ENCODE measurements at places on chromosomes 6 and 20.
A peak's percentile ranks its signal among the peaks of the same experiment; 100 is the strongest.

- peak; percentile 37 for DNase-seq
Observed at GRCh38 chr20:11229772-11230171, 556.0 kb upstream of the JAG1 start.

DNA sequence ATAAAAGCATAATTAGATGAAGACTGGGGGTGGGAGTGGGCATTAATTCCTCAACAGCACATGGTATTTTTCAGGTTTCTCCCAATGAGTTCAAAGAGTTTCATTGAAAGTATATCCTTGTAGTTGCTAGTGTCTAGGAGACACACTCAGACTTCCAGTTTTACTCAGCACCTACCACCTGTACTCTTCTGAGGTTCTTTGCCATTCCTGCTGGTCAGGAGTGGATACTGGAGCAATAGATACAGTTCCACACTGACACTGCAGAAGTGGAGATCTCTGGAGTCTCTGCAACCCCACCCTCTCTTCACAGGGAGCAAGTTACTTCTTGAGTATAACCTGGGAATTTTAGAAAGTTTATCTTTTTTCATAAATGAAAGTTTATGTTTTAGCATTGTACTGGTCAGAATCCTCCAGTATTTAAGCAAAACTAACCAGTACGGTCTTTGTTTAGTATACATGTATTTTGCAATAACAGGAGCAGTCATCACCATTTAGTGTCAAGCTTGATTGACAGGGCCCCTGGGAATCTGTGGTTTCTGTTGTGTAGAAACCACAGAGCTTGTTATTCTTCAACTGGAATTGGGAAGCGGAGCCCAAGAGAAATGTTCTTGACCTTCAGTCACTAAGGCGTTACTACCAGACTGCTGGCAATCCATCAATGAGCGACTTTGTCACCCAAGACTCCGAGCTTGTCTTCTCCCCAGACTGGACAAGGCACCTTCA is 148.1 kb downstream of the ZDHHC14 start:
- DNase-seq, result no peak

DNA sequence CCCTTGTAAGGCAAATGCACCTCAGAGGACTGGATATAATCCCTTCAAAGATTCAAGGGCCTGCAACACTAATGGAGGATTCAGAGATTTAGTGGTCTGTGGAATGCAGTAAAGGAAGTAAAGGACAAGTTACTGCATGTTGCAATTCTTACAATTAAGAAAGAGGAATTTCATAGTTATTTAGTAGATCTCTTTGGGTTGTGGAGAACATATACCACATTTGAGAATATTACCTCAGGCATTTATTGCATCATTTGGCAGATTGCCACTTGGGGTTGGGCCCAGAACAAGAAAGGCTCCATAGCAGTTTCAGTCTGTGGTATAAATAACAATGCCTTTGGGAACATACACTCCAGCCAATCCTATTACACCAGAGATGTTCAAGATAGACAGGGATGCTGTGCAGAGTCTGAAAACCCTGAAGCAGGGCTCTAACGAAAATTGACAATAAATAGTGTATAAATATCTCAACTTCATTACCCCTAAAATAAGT is 20.9 kb upstream of the EPM2A start:
- DNase-seq, result no peak

GRCh38 chr6:117326396-117326795 is 61.0 kb downstream of the VGLL2 start:
- DNase-seq, result no peak

DNA sequence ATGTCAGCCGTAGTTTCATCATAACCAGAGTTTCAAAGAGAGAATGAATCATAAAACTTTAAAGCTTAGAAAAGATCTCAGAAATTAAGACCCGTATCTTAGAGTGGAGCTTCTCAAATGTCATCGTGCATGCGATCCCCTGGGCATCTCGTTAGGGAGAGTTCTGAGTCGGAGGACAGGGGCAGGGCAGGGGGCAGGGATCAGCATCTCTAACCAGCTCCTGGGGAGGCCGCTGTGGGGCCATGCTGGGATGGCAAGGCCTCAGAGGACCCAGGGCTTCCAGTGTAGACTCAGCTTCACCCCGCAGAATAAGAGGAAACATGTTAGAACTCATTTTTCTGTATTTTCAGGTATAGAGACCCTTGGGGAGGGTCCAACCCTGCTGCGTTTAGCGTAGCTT is 72.0 kb upstream of the AFDN start:
- DNase-seq, result no peak

DNA sequence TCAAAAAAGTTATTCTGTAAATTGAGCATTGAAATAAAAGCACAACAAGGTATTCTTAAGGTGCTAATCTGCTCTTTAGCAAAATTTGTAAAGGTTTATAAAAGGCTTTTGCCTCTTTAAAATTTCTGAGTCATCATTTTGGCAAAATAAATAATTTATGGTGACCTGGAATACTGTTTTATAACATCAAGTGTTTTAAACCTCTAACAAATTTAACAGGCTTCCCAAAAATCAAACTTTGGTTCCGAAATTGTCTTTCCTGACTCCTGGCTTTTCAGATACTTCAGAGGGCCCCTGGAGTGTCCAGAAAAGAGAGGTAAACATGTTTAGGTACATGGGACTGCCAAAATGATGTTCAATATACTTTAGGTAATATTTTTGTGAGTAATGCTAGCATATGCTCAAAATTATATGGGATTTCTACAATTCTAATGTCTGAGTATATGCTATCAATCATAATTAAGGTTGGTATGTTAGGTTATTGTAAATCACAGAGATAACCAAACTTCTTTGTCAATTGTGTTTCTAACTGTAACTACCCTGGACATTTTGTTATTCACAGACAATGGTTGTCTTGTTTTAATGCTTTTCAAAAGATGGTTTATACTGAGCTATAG is 160.3 kb upstream of the OLIG3 start:
- DNase-seq, result no peak

GRCh38 chr6:53629120-53629477 is 36.5 kb downstream of the KLHL31 start:
- DNase-seq, result no peak

GRCh38 chr6:169398342-169399105 is 144.9 kb upstream of the THBS2 start:
- no peak for DNase-seq

- DNase-seq, result no peak
Observed at GRCh38 chr6:135568379-135568778, 70.8 kb upstream of the AHI1 start.

GRCh38 chr6:4287811-4288244 is 152.5 kb upstream of the ECI2 start:
- DNase-seq, result no peak

DNA sequence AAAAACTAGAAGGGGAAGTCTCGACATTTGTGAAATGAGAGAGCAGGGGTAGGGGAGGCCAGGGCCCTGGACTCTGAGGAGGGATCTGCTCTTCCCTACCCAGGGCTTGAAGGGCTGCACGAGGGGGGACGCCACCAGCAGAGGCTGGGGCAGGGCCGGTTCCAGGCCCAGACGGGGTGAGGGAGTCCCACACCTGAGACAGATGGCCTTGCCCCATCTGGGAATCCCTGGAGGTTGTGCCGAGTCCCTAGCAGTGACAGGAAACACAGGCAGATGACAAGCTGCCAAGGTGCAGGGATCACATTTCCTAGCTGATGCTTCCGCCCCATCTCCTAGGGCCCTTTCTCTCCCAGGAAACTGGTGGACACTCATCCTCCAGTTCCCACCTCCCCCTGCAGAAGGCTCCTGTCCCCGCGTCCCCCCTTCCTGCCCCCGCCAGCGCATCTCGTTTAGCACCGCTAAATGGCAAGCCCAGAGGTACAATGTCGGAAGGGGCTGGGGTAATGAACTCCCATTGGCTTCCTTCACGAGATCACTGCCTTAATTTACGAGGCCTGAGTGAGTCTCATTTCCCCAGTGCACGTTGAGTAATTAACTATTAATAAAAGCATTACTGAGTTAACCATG is 35.2 kb upstream of the CDH22 start:
- no peak for DNase-seq

DNA sequence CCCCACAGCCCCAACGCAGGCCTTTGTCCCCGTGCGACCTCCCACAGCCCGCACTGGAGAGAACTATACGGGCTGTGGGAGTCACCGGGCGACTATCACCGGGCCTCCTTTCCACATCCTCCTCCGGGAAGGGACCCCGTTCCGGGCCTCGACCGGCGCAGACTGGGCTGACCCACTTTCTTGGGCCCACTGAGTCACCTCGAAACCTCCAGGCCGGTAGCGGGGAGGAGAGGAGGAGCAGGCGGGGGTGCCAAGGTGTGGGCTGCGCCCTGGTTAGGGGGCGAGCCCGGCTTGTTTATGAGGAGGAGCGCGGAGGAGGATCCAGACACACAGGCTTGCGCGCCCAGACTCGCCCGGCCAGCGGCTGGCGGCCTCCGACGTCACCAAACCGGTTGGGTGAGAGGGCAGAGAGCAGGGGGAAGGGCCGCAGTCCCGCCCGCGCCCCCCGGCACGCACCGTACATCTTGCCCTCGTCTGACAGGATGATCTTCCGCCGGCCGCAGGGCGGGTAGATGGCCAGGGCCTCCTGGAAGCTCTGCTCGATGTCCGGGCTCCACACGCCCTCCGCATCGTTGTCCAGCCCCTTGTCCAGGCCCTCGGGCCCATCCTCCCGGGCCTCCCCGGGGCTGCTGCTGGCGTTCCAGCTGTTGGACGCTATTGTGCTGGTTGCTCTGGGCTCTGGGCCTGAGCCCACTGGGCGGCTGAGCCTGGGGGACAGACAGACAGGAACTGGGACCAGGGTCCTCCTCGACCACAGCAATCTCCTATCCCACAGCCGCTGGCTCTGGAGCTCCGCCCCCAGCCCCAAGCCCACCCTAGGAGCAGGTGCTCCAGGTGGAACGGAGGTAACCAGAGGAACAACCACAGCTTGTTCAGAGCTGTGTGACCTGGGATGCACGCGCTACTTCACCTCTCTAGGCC is 10.6 kb downstream of the TEAD3 start:
- no peak for DNase-seq

- DNase-seq, result no peak
Observed at GRCh38 chr6:146041282-146041681, 12.4 kb downstream of the GRM1 start.

DNA sequence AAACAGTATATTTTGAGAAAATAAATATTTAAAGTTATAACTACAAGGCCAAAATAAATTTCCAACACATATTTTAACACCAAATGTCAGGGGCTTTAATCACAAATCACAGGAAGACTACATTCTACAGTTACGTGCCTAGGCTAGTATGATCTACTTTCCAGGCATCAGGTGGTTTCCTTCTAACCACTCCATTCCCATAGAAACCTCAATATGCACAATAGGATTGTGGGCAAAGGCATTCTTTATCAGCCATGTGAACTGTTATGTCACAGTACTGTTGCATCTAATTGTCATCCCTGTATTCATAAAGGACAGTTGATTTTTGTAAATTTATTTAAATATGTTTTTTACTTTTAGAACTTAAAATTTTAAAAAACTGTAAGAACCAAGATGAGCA is 32.4 kb downstream of the ATG5 start:
- no peak for DNase-seq

DNA sequence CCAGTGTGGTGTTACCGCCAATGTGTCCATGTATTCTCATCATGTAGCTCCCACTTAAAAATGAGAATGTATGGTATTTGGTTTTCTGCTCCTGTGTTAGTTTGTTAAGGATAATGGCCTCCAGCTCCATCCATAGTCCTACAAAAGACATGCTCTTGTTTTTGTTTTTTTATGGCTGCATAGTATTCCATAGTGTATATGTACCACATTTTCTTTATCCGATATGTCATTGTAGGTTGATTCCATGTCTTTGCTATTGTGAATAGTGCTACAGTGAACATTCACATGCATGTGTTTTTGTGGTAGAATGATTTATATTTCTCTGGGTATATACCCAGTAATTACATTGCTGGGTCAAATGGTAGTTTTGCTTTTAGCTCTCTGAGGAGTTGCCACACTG is 207.2 kb downstream of the CDKAL1 start:
- DNase-seq, result no peak

GRCh38 chr20:50297498-50298376 is 107.1 kb downstream of the CEBPB start:
- no peak for DNase-seq

DNA sequence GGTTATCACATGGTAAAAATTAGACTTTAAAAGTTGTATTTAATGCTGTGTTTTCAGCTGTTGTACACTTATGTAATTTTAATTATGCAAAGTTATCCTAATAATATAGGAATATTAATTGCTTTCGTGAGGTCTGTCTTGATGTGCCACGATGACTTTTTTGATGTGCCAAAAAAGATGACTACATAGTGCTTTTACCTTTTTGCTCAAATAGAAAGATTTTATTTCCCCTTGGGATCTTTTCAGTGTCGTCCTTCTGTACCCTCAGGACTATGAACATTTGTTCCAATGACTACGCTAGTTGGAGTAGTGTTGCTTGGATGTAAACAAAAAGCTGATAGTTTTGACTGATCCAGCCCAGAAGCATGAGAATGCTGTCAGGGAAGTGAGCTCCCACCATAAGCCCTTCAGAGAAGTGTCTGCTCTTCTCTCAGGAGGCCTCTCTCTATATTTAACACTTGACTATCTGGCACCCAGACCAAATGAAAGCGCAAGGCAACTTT is 1.2 kb upstream of the CD164 start:
- DNase-seq, result no peak

- no peak for DNase-seq
Observed at GRCh38 chr6:54107470-54108090, 3.7 kb upstream of the MLIP start.

DNA sequence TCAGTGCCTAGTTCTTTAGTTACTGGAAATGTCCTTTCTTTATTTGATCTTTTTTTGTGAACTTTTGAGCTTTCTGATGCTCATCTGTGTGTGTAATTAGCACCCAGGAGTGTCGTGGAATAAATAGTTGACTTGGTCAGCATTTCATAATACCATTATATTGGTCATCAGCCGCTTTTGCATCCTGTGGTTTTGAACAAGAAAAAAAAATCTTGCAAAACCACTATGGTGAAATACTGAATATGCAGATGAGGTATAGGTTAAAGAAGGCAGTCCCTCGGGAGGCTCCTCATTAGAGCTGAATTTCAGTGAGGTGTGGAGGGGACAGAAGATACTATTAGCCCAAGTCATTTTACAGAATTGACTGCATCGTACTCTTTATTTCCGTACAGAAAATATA is 90.1 kb downstream of the FOXO3 start:
- no peak for DNase-seq

DNA sequence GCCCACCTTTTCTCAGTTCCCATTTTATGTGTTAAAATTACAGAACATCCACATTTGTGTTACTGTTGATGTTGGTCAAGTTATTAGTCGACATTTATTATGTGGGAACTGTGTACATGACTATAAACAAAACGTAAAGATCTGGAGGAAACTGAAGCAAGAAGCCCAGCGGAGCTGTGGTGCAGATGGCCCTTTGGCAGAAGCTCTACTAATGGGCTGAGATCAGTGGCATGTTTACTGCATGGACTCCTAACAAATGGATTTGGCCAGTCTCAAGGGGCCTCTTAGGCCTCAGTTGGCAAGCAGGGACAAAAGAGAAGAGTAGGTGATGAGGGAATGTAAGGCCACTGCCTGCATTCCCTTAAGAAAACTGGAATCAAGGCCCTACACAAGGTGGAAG is 282.1 kb upstream of the TCF21 start:
- no peak for DNase-seq
